ENCODE measurements at places on chromosomes 5 and 9.

DNA sequence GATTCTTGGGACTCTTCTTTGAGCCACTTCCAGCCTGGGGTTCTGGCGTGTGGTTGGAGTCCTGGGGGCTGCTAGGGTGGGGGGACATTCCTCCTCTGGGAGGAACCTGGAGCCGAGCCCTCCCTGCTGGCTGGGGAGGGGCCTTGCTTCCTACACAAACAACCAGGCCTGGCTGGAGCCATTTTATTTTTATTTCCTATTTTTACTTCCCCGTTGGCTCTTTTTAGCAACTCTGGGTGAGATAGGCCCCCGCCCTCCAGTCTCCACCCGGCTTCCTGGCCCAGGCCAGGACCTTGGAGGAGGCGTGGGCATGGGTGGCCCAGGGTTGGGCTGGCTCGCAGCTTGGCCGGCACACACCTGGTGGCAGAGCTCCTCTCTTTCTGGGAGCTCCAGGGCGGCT, 15.1 kb downstream of the RXRA start:
- DNase-seq, result peak; percentile 66

GRCh38 chr5:172417130-172417841, 37.0 kb downstream of the SH3PXD2B start:
- no peak for DNase-seq

GRCh38 chr9:68707801-68708488, 2.9 kb downstream of the PIP5K1B start:
- peak; percentile 34 for DNase-seq

DNA sequence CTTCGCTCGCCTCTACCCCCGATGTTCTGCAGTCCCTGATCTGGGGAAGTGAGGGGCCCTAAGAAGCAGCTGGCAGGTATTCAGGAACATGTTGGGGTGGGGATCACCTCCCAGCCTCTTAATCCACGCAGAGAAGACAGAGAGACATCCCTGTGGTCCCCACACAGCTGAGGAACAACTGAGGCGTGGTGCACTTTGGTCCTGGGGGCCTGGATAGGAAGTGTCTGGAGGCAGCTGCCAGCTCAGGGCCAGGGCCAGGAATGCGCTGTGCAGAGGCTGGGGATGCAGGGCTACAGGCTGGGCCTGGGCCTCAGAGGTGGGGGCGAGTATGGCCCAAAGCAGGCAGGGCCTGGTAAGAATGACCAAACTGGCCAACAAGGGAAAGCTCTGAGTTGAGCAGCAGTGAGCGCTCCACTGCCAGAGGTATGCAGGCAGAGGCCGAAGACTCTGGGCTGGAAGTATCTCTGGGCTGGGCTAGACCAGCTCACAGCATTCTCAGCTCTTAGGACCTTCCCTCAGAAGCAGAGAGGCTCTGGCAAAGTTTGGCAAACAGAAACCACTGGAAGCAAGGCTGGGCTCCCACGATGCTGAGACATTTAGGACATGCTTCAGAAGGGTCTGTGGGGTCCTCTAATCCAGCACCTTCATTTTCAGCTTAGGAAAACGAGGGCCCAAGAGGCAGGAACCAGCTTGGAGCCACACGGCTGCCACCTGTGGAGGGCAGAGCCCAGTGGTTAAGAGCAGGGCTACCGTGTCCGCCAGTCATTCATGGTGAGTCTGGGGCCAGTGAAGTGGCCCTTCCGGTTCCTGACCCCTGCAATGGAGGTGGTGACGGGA, 174.4 kb downstream of the GAPVD1 start:
- DNase-seq, result no peak

DNA sequence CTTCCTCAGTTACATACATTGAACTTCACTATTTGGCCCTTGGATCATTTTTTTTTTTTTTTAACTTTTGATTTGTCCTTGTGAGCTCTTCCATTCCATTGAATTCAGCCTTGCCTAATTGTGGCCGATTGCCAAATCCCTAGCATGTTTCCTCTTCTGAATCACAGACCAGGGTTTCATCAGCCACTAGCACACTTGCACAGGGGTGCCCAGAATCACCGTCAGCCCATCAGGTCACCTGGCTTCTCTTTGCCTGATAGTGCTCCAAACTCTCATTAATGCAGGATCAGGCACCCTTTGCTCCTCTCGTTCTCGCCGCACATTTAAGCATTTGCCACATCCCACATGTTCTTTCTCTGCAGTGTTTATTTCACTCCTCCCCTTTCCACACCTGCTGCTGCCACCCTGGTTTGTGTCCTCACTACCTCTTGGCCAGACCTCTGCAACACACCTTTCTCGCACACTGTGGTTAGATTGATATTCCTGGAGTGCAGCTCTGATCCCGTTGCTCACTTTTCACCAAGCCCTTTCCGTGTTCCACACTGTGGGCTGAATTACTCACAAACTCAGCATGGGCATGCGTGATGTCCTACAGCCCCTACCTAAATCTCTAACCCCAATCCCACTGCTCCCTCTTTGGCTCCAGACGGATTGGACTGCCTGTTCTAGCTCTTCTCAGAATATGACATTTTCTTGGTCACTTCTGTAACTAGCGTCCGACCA, 9.8 kb downstream of the PIK3R1 start:
- DNase-seq, result no peak

DNA sequence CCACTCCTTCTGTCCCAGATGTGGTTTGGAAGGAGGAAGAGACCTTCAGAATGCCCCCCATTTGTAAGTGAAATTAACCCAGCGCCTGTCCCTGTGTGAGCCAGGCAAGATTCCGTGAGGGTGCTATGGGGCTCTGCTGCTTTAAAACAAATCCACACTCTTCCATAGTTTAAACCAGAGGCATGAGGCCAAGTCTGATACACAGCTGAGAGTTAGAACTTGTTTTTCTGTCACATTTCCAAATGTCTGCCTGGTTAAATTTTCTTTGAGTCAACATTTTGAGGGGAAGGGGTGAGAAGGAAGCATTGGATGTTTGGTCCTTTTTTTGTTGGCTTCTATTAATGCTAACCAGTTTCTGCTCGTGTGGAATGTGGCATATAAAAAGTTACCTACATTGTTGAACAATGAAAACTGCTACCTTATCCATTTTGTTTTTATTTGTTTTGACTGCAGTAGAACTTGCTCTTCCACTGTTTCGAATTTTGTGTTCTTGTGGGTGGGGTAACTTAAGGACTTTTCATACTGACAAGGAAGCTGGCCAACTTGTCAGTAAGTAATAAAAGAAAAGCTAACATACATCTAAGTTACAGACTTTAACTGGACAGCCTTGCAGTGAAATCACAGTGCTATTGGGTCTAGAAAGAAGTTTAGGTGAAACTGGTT, 12.9 kb downstream of the RGMB start:
- DNase-seq, result no peak

DNA sequence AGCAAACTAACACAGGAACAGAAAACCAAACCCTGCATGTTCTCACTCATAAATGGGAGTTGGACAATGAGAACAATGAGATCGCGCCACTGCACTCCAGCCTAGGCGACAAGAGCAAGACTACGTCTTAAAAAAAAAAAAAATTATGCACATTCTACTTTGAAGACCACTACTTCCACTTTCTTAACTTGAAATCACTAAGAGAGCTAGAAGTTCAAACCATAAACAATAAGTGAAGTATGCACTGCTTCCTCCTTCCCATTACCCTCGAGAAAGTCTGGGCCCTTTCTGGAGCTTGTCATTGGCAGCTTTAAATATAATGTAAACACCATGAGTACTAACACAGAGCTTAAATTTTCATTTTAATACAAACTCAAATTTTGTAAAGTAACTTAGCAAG, 94.9 kb downstream of the TLE1 start:
- DNase-seq, result no peak

GRCh38 chr5:58462154-58462553, 2.3 kb upstream of the PLK2 start:
- no peak for DNase-seq

DNA sequence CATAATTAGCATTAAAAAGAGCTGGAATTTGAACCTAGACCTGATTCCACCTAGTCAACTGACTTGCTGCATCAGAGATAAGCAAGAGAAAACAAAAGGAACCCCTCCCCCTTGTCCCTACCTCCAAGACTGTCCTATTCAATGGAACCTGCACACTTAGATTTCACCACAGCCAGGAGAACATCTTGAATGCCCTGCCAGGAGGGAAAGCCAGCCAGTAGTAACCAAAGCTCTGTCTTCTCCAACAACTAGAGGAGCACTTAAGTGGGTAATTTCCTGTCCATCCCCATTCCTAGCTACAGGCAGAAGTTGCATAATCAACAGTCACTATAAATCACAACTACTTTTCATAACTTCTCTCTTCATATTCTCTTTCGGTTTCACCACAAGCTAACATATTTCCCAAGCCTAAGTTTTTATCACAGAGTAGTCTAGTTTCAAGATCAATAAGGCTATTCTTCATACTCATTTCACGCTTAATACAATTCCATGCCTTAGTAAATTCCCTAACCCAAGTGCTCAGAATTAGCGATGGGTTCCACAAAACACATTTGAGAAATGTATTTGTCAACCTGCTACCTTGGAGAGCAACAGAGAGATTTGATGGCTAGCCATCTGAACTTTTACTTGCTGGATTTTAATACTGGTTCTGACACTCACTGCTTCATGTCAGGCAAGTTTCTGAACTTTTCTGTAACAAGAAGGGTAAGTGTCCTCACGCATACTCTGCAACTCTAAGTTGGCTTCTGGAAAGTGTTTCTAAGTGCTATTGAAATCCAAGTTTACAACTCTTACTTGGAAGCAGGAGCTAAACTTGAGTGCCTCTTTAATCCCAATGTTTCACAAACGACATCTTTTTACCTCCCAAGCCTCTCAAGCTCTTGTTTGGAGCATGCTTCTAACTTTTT, 2.0 kb downstream of the DENND1A start:
- peak; percentile 13 for DNase-seq

- no peak for DNase-seq
Measured at GRCh38 chr5:59130431-59130830, 547.6 kb downstream of the RAB3C start.

GRCh38 chr5:67292201-67292940, 95.8 kb upstream of the CD180 start:
- no peak for DNase-seq

DNA sequence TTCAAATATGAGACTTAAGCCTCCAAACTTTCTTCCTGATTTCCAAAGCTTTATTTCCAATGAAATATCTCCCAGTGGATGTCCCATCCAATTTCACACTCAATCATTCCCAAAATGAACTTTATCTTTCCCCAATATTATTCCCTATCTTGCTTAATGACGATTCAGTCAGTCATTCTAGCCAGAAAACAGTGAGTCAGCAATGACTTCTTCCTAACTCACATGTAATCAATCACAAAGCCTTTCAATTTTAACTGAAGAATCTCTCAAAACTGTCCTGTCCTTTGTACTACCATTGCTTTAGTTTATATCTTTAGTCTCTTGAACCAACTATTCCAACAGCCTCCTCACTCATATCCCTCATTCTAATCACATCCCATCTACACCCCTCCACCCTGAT, 34.9 kb downstream of the NSA2 start:
- no peak for DNase-seq

- DNase-seq, result no peak
Measured at GRCh38 chr9:32136700-32137339, 247.6 kb upstream of the ACO1 start.

GRCh38 chr9:88826181-88826580, 165.1 kb upstream of the S1PR3 start:
- no peak for DNase-seq

DNA sequence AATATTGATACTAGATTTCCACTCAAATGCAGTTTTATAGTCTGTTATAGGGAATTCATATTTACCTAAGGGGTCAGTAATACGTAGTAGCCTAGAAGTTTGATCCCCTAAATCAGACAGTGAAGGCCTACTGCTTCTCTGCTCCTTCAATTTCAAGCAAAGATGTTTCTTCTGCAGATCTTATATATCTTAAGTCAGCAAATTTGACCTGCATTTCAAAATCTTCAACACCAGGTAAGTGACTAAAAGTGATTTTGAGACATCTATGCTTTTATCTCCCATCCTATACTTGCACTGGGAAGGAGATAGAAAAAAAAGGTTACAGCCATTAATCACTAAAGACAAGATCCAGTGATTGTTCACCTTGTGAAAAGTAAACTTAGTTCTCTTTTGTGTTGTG, 363.9 kb downstream of the PTPRD start:
- no peak for DNase-seq

DNA sequence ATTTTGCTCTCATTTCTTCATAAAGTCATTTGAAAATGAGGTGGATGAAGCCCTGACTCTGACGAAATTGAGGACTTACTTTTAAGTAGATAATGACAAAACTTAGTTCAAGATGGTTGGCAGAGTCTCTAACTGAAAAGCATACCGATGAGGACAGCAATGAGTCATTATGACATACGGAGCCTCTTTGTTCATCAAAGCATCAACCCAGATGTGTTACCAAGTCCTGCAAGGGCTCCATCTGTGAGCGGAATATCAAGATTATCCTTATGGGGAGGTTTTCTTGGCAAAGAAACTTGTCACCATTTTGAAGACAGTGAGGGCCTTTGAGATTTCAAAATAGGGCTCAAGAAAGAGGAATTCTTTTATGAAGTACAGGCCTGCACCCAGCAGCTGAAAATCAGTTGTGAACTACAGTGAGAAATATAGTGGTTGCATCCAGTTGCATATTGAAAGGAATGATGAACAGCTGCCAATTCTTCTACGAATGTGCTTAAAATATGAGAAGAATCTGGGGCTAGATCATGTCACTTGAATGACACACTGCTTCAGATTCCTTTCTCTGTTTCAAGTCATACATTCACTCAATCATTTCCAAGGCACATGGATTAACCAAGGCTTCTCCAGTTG, 86.6 kb upstream of the SLC24A2 start:
- no peak for DNase-seq

- DNase-seq, result no peak
Measured at GRCh38 chr9:119458068-119458467, 88.8 kb upstream of the BRINP1 start.

DNA sequence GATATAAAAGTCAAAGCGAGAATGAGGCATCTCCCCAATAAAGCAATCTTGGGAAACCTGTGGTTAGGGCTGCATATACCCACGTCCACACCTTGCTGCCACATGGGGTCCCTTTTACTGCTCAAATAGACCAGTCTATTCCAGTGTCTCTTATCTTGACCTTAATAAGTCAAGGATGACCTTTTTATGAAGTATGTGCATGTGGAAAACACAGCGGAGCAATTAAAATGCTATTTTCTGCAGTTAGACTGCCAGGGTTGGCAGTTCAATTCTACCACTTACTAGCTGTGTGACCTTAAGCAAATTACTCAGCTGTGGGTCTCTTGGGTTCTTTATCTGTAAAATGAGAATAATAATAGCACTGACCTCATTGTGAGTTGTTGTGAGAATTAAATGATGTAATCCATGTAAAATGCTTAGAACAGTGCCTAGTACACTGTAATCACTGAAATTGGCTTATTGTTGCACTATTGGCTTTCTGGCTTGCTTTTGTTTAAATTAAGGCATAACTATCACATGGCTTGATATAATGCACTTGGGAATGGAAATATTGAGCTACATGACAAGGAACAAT, 67.8 kb upstream of the HSPB3 start:
- no peak for DNase-seq

DNA sequence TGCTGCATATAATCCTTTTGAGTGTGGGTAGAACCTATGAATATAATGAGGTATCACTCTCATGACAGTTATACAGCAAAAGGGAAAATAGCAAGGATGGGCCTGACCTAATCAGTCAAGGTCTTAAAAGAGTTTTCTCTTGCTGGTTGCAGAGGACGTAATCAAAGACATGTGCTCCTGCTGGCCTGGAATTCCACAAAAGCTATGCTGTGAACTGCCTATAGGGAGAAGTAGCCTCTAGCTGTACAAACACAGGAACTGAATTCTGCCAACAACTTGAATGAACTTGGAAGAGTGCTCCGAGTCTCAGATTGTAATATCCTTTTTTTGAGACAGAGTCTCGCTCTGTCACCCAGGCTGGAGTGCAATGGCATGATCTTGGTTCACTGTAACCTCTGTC, 195.6 kb downstream of the PLK2 start:
- no peak for DNase-seq

Data from hematopoietic multipotent progenitor cell treated with erythropoietin and hydrocortisone succinate and interleukin-3 and kit ligand, for 17 days (in vitro differentiated cells).